ENCODE measurements at places on chromosomes 1 and 21. TPM values are rescaled to one million over a fixed set of nuclear protein-coding genes. Genes with fewer than 3 reads are reported as not detected.

DNA sequence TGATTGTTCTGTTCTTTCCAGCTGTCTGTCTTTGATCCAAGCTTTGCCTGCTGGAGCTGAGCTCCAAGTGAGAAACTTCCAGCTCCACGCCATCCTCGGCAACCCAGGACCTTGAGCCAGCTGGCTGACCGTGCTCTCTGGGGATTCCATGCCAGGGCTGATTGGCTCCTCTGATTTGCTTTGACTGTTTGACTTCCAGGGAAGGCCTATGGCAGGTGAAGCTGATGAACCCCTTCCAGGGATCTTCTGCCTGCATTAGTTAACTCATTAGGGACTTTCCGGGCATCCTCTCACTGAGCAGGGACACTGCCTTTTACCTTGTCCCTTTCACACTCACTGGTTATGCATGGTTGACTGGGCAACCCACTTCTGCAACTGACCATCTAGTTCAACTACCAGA, 406.1 kb downstream of the RPS6KC1 start:
- no peak for DNase-seq

- DNase-seq, result no peak
Measured at GRCh38 chr1:56448529-56449300, 130.6 kb downstream of the PLPP3 start.

- DNase-seq, result no peak
Measured at GRCh38 chr1:65277605-65278347, 31.6 kb upstream of the DNAJC6 start.

DNA sequence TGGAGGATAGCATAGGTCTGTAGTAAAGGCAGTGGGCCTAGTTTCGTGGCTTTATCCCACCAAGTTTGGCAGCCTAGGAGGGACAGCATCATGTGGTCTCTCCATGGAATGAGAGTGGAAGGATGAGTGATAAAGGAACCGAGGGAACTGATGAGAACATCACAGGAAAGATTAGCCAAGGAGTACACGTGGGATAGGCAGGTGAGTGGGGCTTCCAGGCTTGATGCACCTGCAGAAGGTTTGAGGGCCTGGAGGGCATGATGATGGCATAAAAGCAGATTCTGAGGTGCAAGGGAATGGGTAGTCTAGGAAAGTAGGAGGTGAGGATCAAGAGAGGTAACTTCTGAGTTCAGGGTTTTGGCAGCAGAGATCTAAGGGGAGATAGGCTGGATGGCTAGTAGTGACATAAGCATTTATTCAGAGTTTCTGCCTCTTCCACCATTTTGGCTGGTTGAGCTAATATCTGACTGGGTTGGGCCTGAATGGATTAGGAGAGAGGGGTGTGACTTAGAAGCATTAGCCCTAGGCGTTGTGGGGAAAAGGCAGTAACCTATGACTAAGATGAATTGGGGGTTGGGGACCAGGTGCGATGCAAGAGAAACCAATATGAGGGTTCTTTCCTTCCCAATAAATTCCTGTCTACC, 9.1 kb downstream of the PTGFRN start:
- DNase-seq, result no peak

DNA sequence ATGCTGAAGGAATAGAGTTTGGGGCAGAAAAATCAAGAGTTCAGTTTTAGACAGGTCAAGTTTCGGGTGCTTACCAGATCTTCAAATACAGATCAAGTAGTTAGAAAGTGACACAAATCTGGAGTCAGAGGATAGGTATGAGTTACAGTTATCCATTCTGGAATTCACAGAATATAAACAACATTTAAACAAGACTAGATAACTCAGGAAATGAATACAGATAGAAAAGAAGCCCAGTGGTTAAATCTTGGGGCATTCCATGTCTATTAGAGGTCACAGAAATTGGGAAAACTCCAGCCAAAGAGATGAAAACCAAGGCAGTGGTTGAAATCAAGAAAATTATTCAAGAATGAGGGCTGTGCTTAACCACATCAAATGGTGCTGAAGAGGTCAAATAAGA, 187.0 kb upstream of the HP1BP3 start:
- no peak for DNase-seq

DNA sequence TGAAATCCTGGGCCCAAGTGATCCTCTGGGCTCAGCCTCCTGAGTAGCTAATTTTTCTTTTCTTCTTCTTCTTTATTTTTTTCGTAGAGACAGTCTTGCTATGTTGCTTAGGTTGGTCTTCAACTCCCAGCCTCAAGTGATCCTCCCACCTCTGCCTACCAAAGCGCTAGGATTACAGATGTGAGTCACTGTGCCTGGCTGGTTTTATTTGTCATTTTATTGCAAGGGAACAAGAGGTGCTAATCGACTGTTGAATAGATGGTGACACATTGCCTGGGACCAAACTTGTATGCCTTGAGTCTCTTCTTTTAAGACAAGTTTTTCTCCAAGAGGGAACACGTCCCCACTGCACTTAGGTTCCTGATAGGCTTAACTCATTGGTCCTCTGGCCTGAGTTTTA, 20.0 kb upstream of the KLHDC8A start:
- no peak for DNase-seq

GRCh38 chr1:7938070-7938469, 2.6 kb downstream of the TNFRSF9 start:
- no peak for DNase-seq

DNA sequence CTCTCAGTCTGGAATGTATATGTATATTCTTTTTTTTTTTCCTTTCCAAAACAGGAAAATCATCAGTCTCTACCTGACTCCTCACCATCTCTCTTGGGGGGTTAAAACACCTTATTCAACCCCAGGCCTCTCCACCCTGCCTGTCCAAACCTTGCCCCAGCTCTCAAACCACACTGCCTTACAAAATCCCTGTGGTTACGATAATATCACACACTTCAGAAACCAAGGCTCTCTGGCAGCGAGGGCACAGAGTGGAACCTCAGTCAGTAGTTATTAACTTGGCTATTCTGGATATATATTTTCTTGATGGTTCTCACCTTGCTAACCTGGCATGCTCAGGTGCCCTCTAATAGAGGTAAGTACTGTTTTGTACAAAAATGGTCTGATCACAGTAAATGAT, 24.7 kb downstream of the KIAA0040 start:
- no peak for DNase-seq

GRCh38 chr1:174114788-174115448, 44.4 kb upstream of the RABGAP1L start:
- DNase-seq, result no peak

ADORA3 gene
- 1.6 TPM for total RNA-seq

BOLA1 gene
- total RNA-seq, result 11.4 TPM

GRCh38 chr1:227905573-227906487, 41.9 kb downstream of the WNT9A start:
- no peak for DNase-seq

- DNase-seq, result no peak
Measured at GRCh38 chr1:232123775-232124659, 497.4 kb downstream of the DISC1 start.

C1orf87 gene
- not detected for total RNA-seq

DNA sequence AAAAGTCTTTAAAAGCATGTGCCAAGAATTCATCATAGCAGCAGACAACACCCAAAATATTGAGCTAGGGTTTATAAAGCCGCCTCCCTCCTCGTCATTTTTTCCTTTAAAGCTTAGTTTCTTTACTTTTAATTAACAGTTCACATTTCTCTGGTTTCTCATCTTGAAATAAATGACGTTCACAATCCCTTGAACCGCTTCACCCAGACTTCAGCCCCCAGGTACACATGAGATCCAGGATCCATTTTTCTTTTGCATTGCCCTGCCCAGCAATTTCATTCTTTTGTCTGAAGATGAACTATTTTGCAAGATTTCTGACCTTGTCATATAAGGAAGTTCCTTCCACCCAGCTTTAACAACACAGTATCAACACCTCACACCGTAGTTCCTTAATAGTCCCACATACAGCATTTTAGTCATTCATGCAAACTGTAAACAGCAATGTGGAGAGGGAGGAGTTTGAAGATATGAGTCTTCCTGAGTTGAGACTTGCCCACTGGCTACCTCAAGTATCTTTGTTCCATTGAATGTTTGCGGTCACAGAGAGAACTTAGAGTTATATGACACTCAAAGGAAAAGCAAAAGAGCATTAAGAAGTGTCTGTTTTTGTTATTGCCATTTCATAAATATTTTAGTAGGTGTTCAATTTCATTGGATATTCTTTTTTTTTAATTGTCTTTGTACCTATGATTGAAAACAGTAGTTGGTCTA, 35.3 kb upstream of the CACYBP start:
- no peak for DNase-seq

AADACL4 gene
- 0.37 TPM for total RNA-seq

GRCh38 chr1:206863266-206863665, 2.2 kb upstream of the IL20 start:
- DNase-seq, result no peak

GJB3 gene
- 2.2 TPM for total RNA-seq

DNA sequence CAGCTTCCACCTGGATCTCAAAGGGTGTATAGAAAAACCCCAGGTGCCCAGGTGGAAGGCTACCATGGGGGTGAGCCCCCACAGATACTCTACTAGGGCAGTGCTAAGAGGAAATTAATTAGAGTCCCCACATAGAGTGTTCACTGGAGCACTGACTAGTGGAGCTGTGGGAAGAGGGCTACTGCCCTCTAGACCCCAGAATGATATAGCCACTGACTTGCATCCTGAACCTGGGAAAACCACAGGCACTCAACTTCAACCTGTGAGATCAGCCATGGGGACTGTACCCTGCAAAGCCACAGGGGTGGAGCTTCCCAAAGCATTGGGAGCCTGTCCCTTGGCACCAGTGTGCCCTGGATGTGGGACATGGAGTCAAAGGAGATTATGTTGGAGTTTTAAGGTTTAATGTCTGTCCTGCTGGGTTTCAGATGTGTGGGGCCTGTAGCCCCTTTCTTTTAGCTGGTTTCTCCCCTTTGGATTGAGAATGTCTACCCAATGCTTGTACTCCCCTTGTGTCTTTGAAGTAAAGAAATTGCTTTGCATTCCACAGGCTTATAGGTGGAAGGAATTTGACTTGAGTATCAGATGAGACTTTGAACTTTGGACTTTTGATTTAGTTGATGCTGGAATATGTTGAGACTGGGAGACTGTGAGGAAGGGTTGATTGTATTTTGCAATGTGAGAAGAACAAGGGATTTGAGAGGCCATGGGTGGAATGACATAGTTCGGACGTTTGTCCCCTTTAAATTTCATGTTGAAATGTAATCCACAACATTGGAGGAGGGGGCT, 31.8 kb upstream of the CDC14A start:
- DNase-seq, result no peak

DNA sequence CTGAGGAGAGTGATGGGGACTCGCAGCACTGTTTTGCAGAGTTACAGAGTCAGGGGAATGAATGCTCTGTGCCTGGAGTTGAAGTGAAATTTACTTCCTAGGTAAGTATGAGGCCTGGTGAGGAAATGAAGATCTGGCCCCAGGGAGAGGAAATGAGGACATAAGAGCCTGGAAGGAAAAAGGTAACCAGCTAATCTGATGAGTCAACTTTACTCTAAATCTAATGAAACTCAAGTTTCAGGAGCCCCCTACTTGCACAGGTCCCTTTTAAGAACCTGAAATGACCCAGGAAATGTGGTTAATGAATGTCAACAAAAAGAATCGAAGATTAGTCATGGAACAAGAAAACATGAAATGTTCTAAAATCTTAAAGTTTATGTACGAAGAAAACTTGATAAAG, 599.0 kb downstream of the AGBL4 start:
- DNase-seq, result no peak

MFSD2A gene
- 0.95 TPM for total RNA-seq

PTGFR gene
- 28.7 TPM for total RNA-seq

DNA sequence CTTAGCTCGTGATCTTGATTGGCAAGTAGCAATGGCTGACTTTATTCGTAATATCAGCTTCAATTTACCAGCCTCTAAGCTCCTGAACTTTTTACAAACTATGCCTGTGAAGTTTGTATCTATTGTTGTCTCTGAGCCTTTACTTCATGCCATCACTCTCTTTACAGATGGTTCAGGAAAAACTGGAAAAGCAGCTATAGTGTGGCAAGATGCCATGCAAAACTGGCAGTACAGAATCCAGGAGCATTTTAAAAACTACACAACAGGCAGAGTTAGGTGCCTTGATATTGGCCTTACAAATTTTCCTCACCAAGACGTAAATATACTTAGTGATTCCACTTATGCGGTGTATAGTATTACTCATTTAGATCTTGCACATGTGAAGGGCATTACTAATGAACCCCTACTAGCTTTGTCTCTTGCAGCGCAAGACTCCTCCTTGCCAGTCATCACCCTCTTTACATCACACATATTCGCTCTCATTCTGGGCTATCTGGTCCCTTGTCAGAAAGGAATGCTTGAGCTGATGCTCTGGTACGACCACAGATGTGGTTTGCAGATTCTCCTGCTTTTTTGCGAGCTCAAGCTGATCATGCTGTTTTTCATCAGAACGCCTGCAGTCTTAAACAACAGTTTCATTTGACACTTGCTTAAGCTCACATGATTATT, 36.3 kb downstream of the CLCA1 start:
- no peak for DNase-seq

DNA sequence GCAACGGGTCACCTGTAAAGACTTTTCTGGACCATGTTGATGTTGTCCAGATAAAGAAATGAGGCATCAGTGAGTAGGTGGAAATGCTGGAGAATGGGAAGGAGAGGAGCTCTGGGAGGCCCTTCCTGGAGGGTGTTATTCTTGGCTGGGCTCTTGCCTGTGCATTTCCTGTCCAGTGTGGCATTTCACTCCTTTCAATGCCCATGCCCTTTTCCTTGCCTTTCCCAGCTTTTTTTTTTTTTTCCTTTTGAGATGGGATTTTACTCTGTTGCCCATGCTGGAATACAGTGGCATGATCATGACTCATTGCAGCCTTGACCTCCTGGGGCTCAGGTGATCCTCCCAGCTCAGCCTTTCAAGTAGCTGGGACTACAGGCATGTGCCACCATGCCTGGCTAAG, 11.8 kb downstream of the NOS1AP start:
- DNase-seq, result no peak

- peak; percentile 64 for DNase-seq
Measured at GRCh38 chr1:119631433-119632102, 16.5 kb downstream of the ZNF697 start.

PDXK gene
- total RNA-seq, result 30.8 TPM

GRCh38 chr1:169550294-169550693, 36.0 kb downstream of the F5 start:
- DNase-seq, result no peak

DNA sequence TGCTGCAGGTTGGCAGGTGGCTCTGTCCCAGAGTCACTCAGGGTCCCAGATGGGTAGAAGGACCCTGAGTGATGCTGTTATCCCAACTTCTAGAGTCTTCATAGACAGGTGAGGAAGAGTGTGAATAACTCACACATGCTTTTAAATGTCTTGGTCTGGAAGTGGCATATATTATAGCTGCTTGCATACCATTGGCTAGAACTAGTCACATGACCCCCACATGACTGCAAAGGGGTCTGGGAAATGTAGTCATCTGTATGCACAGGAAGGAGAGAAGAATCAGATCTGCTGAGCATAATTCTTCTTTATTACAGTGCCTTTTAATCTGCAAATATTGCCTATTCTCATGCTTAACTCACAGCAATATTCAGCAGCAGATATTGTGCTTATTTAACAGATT, 28.2 kb upstream of the KLHDC7A start:
- DNase-seq, result no peak
